Putamen (tissue), 1 donor: ENCODE measurements at places on chromosomes 16 and 17.

DNA sequence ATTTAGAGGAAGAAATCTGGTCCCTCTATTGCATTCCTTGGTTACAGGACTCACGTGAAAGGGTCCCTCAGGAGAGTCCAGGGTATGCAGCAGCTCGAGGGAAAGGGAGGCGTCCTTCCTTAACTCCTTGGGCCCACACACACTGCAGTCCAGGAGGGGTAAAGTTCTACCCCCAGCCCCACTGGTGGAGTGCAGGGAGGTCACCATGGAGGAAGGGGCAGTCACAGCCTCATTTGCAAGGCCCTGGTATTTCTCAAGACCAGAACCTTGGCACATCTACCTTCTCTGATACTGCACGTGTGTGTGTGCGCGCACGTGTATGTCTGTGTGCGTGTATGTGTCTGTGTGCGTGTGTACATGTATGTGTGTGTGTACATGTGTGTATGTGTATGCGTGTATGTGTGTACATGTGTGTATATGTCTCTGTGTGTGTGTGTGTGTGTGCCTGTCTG is 11.1 kb downstream of the HIC1 start:
- DNase-seq = no peak

DNA sequence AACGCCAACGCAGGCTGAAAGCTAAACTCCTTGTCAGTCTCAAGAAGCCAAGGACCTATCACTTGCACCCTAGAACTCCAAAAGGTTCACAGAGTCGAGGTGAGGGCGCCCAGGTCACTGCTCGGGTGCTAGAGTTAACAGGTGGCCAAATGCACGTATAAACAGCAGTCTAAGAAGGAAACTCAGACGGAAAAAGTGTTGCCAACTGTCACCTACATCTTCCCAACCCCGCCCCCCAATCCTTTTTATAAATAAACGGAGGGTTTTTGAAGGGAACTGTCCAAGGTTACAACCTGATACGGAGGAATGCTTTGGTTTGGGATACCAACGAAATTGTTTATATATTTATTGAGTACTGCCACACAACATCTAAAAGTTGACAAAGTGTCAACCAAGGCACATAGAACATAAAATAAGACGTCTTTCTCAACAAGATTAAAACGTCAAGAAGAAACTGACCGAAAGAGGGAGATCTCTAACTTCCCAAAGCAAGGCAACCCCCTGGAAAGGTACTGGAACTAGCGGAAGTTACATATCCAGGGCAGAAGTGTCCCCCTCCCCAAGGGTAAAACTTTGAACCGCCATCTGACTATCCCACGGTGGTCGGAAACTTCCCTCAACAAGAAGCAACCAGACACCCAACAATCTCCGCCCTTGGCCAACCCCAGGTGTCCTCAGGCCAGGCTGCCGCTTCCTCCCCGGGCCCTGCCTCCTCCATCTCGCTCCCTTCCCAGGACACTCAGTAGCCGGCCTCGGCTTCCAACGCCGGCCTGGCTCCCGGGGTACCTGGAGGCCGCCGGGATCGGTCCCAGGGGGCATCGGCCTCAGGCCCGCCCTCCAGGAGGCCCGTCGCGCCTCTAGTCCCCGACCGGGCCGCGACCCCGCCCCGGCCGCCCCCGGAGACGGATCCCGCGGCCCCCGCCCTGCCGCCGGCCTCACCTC is 982 bp downstream of the SPAG9 start:
- DNase-seq = peak; percentile 23

GRCh38 chr17:63540590-63540989 is 9.7 kb upstream of the DCAF7 start:
- no peak for DNase-seq

GRCh38 chr16:27960619-27961295 is 102.8 kb downstream of the GSG1L start:
- no peak for DNase-seq

GRCh38 chr17:80352991-80353665 is 61.8 kb upstream of the ENDOV start:
- DNase-seq = no peak
